ENCODE measurements at places on chromosomes 2 and 18.
A peak's percentile ranks its signal among the peaks of the same experiment; 100 is the strongest.

DNA sequence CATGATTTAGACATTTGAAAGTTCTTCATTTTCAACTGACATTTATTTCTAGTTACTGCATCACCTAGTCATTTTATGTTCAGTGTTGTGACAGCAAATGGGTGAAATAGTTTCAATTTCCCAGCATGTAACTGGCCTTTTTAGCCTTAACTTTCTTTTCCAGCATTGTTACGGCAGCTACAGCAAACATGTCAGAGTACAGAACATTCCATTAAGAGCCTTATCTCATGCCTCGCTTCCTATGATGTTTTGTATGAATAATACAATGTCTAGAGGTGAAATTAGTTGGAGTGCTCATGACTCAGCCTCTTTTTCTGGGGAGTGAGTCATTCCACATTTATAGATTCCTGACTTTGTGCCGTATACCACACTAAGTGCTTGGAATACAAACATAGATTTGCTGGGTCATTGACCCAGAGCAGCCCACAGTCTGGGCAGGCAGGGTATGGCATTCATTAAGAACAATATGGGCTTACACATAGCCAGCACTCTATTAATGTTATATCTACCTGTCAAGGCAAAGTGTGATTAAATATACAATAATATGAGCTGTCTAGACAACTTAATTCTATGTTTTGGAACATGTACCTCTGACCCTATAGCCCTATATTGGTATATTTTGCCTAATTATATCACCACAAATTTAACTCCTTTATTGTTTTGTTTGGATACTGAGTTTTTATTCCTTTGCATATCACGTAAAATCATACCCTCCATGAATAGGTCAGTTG is 72.2 kb downstream of the MAP2 start:
- DNase-seq, result no peak

DNA sequence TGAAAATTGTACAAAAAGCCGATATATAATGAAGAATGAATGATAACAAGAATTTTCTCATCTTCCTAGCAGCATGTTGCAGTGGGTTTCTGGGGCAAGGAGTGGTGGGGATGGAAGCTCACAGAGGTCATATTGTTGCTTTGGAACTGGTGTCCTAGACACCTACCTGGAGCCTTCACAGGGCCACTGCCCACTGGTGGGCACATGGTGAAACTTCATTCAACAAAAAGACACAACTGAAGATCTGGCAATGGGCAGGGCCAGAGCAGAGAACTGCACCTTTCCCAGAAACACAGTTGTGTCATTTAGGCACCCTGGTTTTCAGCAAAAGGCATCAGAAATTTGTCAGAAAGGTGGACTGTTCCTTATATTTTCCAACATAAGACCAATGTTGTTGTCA is 115.3 kb downstream of the FHOD3 start:
- DNase-seq, result no peak

GRCh38 chr18:44453505-44453904 is 227.2 kb upstream of the SETBP1 start:
- DNase-seq, result no peak

- DNase-seq, result peak; percentile 56
These were observed 25.4 kb downstream of the POLR1A start for GRCh38 chr2:86079981-86080911.

DNA sequence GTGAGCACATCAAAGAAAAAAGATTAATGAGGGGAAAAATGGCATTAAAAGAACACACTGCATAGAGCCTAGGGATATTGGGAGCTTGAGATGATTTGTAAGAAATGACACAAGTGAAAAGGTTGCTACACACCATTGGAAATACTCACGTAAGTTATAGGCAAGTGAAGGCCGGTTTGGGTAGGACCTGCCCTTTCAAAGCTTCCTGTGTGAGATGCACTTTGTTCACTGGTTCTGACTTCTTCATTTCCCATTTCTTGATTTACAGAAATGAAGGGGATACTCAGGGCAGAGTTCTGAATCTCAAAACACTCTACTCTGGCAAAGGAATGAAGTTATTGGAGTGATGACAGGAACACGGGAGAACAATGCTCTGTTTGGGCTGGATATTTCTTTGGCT is at the start of gene IL18RAP:
Gene IL18RAP (plus strand): TSS at position 251 of the 400 bp plus-strand sequence. CDS start 118 bp downstream, at position 369.
- DNase-seq, result no peak

DNA sequence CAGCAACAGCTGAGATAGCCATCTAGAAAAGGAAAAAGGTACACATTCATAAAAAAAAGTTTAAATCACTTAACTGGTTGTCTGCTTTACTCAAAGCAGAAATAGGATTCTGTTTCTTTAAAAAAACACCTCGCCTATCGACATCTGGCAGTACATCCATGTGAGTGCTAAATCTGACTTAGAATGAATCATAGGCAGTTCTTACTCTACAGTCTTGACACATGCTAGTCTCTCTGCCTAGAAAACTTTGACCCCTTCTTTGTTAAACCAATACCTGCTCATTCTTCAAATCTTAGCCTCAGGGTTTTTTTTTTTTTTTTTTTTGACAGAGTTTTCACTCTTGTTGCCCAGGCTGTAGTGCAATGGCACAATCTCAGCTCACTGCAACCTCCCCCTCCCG is 37.1 kb upstream of the GPR75 start:
- DNase-seq, result no peak

DNA sequence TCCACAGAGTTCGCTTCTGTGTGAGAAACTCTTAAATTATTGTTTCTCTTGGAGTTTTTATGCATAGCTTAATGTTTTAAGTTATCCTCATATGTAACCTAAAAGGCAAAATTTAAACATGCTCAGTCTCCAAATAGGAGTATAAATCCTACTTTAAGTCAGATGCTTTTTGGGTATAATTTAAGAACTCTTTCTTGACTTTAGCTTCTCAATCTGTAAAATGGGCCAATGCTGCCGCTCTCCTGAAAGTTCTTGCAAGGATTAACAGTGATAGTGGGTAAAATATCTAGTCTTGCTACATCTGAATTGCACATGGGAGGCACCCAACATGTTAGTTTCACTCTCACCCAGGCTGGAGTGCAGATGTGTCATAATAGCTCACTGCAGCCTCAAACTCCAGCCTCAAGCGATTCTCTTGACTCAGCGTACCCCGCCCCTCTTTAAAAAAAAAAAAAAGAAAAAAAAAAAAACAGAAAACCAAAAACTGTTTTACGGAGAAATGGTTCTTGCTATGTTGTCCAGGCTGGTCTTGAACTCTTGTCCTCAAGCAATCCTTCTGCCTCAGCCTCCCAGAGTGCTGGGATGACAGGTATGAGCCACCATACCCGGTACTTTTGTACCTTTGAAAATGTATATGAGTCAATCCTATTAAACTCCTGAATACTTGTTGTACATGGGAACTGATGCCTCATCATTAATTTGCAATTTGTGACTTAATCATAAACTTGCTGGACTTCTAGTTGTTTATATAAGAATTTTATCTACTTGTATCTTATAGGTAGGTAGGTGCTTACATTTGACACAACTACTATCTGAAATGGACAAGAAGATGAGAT is 1.8 kb downstream of the FBXO48 start:
- DNase-seq, result no peak

- no peak for DNase-seq
These were observed 33.4 kb downstream of the TGFBRAP1 start for GRCh38 chr2:105296017-105296611.

DNA sequence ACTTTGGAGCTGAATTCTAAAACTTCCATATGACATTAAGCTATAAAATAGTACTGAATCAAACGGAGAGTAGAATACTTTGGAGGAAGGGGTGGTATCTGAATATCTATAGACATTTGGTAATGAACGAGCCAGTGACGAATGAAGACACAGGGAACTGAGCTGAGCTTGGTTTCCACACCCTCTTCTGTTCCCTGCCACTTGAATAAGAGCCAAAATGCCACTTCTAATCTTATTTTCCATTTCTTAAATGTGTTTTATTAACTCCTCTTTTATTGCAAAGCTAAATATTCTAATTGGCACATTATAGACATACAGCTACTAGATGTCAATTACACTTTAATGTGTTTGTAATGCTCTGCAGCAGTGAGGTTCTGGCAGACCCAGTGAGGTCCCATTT is 76.1 kb downstream of the AFF3 start:
- no peak for DNase-seq

GRCh38 chr2:208363485-208363884 is 43.1 kb upstream of the PTH2R start:
- no peak for DNase-seq

- DNase-seq, result no peak
These were observed 143.6 kb downstream of the AFF3 start for GRCh38 chr2:99998651-99999320.

DNA sequence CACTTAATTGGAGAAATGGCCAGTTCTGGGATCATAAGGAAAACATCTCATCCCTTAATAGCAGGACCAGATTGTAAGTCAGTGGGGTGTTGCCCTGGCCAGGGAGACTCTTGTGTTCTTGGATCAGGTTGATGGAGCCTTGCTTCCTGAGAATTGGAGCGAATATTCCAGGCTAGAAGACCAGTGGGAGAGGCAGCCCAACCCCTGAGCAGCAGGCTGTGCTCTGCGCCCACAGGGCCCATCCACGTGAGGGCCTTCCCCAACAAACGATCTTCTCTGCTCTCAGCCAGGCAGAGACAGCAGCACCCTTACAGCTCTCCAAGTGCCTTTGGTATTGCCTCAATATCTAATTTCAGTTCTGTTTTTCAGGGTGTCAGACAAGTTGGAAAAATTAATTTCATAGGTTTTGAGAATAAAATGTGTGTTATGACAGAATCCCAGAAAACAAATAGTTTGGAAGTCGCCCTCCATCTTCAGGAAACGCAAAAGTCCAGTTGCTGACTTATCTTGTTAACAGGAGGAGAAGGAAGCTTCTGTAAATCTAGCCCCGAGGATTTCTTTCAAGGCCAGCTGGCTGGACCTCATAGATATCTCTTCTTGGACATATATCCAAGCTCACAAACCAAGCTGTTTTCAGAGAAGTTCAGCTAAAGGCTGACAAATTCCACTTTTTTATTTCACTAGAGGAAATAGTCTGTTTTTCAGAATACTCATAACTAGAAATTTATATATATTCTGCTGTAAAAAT is 105.5 kb downstream of the COPS8 start:
- no peak for DNase-seq

GRCh38 chr2:169108099-169108884 is 38.9 kb downstream of the DHRS9 start:
- no peak for DNase-seq

GRCh38 chr2:165686800-165687199 is 107.2 kb downstream of the GALNT3 start:
- no peak for DNase-seq

DNA sequence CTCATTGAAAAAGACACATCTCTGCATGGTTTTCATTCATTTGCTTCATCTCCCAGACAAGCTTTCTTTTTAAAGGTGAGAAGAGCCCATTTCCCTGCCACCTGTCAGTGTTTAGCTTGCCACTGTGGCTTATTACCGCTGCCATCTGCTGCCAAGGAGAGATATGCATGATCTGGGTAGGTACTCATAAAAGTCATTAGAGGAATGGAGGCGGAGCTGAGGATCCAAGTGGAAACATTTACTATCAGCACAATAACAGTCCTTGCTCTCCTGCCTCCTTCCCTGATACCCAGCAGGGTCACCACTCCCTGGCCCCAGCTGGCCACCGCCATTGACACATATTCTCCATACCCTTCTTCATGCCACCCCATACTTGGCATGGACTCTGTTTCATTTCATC is 390.4 kb downstream of the TSN start:
- DNase-seq, result no peak

- DNase-seq, result no peak
These were observed 194.1 kb downstream of the SS18 start for GRCh38 chr18:25896178-25896780.

- no peak for DNase-seq
These were observed 69.9 kb downstream of the CDC42EP3 start for GRCh38 chr2:37601569-37601968.

- no peak for DNase-seq
These were observed 20.0 kb upstream of the RNF149 start for GRCh38 chr2:101328474-101329007.

DNA sequence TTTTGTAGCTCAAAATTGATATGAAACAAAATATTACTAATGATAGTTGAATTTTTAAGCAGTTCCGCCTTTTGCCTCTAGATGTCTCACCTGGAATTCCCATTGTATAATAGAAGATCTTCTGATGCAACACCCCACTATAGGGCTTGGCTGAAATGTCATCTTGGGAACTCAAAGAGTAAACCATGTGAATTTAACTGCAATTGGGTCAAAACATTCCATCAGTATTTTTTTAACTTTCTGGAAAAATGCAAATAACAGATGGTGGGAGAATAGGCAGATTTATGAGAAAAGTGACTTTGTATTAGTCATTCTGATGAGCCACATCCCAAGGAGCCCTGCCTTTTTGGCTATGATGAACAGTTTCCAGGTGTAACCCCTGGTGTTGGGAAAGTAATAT is 489.9 kb downstream of the NYAP2 start:
- no peak for DNase-seq
